Stimulated activated CD4-positive, alpha-beta T cell treated with anti-CD3 and anti-CD28 coated beads, Interleukin-1b, Interleukin-23, amount 100 ng/mL, for 48 hours (primary cell): ENCODE measurements at places on chromosomes 16 and 17.

GRCh38 chr17:80374732-80375585 lies 40.0 kb upstream of the ENDOV start:
- DNase-seq = no peak

- no peak for DNase-seq
These were observed 23.9 kb upstream of the CAPNS2 start for GRCh38 chr16:55542459-55543082.

- DNase-seq = no peak
These were observed 7.1 kb upstream of the MPP2 start for GRCh38 chr17:43914451-43914850.

DNA sequence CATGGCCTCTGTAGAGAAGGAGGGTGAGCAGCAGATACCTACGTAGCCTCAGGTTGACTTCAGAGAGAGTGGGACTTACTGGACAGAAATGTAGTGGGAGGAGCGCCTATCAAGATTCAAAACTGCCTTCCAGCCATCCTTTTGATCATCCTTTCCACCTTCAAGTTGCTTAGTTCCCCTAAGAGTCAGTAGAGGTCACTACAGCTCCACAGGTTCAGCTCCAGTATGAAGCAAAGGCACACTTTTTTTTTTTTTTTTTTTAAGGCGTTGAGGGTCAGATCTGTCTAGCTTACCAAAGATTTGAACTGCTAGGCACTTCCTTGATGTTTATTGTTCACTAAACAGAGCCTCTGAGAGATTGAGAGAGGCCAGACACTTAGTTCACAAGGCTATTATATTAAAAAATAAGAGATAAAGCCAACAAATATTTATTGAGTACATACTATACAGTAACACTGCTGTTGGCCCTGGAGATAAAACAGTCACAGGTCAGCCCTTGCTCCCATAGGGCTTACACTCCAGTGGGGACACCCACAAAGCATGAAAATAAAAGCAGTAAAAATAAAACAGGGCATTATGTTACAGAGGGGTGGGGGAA lies 3.1 kb downstream of the RNF227 start:
- DNase-seq = peak; percentile 37

DNA sequence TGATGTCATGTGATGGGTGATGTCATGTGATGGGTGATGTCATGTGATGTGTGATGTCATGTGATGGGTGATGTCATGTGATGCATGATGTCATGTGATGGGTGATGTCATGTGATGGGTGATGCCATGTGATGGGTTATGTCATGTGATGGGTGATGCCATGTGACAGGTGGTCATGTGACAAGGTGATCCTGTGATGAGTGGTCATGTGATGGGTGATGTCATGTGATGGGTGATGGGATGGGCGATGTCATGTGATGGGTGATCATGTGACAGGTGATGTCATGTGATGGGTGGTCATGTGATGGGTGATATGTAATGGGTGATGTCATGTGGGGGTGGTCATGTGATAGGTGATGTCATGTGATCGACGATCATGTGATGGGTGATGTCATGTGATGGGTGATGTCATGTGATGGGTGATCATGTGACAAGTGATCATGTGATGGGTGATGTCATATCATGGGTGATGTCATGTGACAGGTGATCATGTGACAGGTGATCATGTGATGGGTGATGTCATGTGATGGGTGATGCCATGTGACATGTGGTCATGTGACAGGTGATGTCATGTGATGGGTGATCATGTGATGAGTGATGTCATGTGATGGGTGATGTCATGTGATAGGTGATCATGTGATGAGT lies 17.2 kb downstream of the CD300LB start:
- peak; percentile 59 for DNase-seq

GRCh38 chr17:2049333-2050299 lies 5.3 kb upstream of the HIC1 start:
- DNase-seq = peak; percentile 86

- peak; percentile 1 for DNase-seq
These were observed 6.4 kb downstream of the CIAO3 start for GRCh38 chr16:734208-734980.

- no peak for DNase-seq
These were observed 7.2 kb downstream of the SPNS3 start for GRCh38 chr17:4440690-4441686.

DNA sequence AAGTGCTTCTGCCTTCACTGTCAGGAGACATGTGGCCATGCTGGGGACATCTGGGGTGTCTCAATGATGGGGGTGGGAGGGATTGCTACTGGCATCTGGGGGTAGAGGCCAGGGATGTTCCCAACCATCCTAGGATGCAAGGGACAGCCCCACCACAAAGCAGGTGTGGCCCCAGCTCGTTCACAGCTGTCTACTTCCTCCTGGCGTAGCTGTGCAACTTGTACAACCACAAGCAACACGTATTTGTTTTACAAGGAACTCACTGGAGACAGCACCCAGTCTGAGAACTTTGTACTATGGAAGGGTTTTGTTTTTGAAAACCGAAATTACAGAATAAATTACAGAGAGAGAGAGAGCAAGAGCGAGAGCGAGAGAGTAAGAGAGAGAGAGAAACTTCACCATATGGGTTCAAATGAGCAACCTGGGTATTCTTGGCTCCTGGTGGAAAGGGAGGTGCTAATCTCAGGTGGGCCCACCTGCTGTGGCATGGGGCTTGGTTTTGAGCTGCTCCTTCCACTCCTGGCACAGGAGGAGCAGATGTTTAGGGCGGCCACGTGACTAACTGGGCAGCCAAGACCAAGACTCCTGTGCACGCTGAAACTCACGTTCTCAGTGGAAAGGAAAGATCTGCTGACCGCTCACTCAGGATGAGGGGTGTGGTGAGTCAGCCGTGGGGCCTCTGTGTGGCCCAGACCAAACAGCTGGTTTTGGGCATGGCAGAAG lies 17.5 kb upstream of the TNFRSF13B start:
- DNase-seq = no peak
